Effector memory CD8-positive, alpha-beta T cell (primary cell): ENCODE measurements at places on chromosomes 6 and 20.

DNA sequence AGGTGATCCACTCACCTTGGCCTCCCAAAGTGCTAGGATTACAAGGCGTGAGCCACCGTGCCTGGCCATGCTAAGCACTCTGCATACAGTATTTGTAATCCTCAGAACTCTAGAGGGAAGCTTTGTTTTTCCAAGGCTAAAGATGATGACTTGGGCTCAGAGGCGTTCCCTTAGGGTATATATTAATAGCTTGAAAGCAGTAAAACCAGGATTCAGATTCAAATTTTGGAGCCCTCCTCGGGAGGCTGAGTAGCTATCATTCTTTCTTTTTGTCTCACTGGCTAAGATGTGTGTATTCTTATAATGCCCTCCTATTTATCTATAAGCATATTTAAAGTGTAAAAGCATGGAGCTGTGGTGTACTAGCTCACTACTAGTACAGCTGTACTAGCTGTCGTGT lies 68.5 kb downstream of the PRPH2 start:
- H3K4me1 ChIP-seq, result peaks cover 3% of the 10 kb centered on the region
- no peaks in the 10 kb centered on the region for H3K27me3 ChIP-seq
- no peak overlapping the region for H3K27ac ChIP-seq
- no peak overlapping the region for H3K4me3 ChIP-seq

DNA sequence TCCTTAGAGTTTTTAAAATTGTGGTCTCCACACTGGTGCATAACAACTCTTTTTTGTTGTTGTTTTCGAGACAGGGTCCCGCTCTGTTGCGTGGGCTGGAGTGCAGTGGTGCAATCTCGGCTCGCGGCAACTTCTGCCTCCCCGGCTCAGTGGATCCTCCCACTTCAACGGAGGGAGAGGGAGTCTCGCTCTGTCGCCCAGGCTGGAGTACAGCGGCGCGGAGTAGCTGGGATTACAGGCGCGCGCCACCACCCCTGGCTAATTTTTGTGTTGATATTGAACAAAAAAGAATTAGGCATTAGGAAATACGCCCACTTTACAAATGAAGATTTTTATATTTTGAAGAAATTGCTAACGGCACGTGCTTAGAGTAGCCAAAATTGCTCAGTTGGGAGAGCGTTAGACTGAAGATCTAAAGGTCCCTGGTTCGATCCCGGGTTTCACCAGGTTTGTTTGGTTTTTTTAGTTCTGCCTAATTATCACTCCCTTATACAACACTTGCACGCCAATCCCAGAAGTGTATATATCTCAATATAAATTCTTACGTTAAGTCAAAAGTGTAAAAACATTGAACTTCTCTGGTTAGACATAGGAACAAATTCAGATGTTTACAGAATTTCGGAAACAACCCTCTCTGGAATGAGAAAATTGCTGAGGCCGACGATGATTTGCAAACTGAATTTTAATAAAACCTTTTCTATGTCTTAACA lies 159.6 kb downstream of the TRIM27 start:
- no peak overlapping the region for H3K27ac ChIP-seq
- no peak overlapping the region for H3K4me3 ChIP-seq
- H3K36me3 ChIP-seq, result no peaks in the 10 kb centered on the region
- H3K4me1 ChIP-seq, result peaks cover 4% of the 10 kb centered on the region
- peaks cover 87% of the 10 kb centered on the region for H3K27me3 ChIP-seq

- no peak for DNase-seq
- H3K36me3 ChIP-seq, result no peaks in the 10 kb centered on the region
- H3K4me1 ChIP-seq, result peaks cover 21% of the 10 kb centered on the region
- H3K27ac ChIP-seq, result no peak overlapping the region
- no peaks in the 10 kb centered on the region for H3K27me3 ChIP-seq
Measured at GRCh38 chr6:149052350-149053106, 265.0 kb upstream of the TAB2 start.

- H3K36me3 ChIP-seq, result no peaks in the 10 kb centered on the region
- peaks cover 31% of the 10 kb centered on the region for H3K27me3 ChIP-seq
- H3K4me1 ChIP-seq, result peaks cover 3% of the 10 kb centered on the region
- peak; percentile 63 for DNase-seq
Measured at GRCh38 chr20:45290677-45291355, 15.8 kb upstream of the RBPJL start.

DNA sequence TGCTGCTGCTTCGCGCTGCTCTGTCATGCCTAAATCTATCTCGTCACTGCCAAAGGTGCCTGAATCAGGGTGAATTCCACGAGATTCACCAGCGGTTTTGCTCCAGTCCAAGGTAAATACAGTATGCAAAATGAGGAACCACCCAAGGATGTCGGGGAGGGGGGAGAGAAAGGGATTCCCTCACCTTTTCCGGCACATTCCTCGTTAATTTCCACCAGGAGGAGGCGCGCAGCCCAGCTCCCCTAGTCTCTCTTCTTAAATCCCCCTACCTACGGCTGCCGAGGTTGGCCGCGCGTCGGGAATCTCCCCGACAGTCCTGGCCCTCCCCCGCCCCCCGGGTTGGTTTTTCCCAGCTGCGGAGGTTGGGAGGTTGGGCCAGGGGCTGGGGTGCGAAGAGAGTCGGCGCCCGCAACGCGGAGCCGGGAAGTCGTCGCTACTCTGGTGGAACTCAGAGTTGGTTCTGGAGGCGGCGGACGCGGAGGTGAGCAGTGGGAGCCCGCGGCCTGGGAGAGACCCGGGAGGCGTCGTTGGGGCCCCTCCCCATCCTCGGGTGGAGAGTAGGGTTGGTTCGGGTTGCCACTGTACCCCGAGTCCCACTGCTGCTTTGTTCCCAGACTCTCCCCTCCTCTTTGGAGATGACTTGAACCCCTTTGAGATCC lies at the start of gene TPBG:
TPBG (plus strand) TSS at position 390 of the 659 bp plus-strand sequence. CDS start 1,145 bp downstream, outside the sequence.
- H3K36me3 ChIP-seq, result no peaks in the 10 kb centered on the region
- peaks cover 57% of the 10 kb centered on the region for H3K27me3 ChIP-seq
- no peak for DNase-seq
- H3K27ac ChIP-seq, result peak within 1 kb of the TSS; percentile 74

- DNase-seq, result no peak
- H3K27me3 ChIP-seq, result no peaks in the 10 kb centered on the region
- H3K27ac ChIP-seq, result peak overlapping the region; percentile 6
- H3K4me3 ChIP-seq, result no peak overlapping the region
- peaks cover 2% of the 10 kb centered on the region for H3K4me1 ChIP-seq
Measured at GRCh38 chr20:48983423-48984400, 62.2 kb downstream of the ARFGEF2 start.

- H3K4me1 ChIP-seq, result peaks cover 2% of the 10 kb centered on the region
- no peak overlapping the region for H3K4me3 ChIP-seq
- peaks cover 28% of the 10 kb centered on the region for H3K27me3 ChIP-seq
- no peak for DNase-seq
- no peak overlapping the region for H3K27ac ChIP-seq
- no peaks in the 10 kb centered on the region for H3K36me3 ChIP-seq
Measured at GRCh38 chr6:112153926-112154607, 66.7 kb downstream of the FAM229B start.

DNA sequence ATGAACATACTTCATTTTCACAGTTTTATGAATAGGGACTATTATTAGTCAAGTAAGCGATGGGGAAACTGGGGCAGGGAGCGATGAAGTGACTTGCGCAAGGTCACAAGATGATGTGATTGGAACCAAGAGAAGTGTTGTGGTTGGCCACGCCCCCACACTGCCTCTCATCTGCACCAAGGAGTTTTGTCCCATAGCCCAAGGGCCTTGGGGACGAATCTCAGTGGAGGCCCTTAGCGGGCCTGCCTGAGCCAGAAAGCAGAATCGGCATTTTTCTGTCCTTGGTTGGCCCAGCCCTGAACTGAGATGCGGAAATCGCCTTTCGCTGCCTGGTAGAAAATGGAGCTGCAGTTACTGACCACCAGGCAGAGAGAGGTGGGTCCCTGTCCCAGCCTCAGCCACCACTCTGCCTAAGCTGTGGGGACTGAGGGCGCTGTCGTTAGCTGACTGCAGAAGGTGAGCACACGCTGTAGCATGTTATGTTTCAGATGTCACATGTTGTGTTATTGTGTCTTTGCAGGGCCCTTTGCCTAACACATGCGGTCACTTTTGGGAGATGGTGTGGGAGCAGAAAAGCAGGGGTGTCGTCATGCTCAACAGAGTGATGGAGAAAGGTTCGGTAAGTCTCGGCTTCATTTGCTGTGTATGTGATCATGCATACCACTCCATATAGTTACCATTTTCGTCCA lies 57.8 kb downstream of the PTPN1 start:
- no peak for DNase-seq
- H3K36me3 ChIP-seq, result peaks cover 70% of the 10 kb centered on the region
- no peak overlapping the region for H3K4me3 ChIP-seq
- no peaks in the 10 kb centered on the region for H3K27me3 ChIP-seq
- H3K4me1 ChIP-seq, result peaks cover 52% of the 10 kb centered on the region

DNA sequence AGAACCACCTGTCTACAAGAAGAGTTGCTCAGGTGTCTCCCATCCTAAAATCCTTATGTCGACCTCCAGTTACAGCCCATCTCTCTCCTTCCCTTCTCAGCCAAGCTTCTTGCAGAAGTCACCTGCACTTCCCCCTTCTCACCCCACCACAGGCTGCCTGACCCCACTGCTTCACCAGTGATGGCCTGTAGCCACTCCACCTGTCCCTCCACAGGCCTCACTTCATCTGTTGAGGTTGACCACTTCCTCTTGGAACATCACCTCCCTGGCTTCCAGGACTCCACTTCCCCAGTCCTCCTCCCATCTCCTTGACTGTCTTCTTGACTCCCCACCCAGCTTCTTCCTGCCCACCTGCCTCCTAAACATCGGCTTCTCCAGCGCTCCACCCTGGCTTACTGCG lies 25.4 kb downstream of the MRPL14 start:
- peaks cover 27% of the 10 kb centered on the region for H3K4me1 ChIP-seq
- peak overlapping the region; percentile 52 for H3K27ac ChIP-seq
- H3K36me3 ChIP-seq, result peaks cover 15% of the 10 kb centered on the region
- H3K27me3 ChIP-seq, result no peaks in the 10 kb centered on the region
- no peak for DNase-seq

DNA sequence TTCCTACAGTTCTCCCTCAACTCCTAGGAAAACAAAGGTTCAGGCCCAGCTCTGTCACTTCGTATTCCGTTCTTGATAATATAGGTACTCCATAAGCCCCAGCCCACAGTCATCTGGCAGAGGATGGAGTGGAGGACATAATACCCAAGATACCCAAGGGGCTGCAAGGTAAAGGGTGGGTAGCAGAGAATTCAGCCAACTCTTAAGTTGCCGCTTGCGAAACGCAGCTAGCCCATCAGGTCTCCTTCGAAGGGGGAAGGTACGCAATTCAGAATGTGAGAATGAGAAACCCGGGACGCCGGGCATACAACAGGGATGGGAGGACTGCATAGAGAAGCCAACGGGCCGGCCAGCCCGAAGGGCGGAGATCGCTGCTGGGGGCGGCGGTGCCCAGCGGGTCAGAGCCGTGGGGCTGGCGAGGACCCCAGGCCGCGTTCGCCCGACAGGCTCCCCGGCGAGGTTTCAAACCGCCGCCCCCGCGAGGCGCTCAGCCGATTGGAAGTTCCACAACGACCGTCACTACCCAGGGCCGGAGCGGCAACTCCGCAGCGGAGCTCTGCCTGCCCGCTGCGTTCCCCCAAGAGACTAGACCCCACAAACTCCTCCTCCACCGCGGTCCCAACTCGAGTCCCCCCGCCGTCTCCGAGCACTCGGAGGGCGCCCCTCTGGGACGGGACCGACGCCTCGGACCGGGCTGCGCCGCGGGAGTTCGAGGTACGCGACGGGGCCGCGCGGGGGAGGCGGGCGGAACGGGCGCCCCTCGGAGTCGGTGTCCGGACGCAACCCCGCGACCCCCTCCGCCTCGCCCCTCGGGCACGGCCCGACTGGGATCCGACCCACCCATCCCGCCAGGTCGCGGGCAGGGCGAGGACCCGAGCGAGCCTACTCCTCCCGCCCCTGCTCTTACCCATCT lies 911 bp downstream of the CDK19 start:
- no peaks in the 10 kb centered on the region for H3K27me3 ChIP-seq
- peak overlapping the region; percentile 94 for H3K4me3 ChIP-seq

DNA sequence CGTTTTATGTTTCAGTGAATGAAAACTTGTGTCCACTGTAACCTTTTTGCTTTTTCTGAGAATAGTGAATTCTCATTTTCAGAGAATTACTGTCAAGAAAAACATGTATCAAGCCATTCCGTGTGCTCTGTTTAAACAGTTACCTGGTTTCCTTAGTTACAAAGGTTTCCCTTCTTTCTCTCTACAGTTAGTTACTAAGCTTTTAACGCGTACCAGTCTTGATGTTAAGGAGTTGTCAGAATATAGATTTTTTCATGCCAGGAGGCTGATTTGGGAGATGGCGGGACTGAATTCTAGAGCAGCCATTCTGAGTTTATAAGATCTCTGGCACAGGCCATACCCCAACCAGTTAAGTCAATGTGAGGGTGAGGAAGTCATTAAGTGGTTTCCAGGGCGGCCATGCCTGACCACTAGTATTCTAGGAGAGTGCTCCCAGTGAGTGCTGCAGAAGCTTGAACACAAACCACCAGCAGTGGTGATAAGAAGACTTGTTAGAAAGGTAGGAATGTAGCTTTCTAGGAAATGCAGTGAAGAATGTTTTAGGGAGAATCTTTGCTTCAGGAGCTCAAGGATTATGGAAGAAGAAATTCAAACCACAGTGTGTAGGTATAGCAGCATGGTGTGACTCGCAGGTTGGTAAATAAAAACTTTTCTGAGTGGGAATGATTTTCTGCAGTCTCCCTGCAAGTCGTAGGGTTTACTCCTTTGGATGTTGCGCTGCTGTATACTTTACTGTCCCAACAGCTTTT lies 112.9 kb downstream of the JARID2 start:
- H3K27ac ChIP-seq, result no peak overlapping the region
- peaks cover 8% of the 10 kb centered on the region for H3K36me3 ChIP-seq
- no peak overlapping the region for H3K4me3 ChIP-seq

- H3K27me3 ChIP-seq, result peaks cover 65% of the 10 kb centered on the region
- peak overlapping the region; percentile 31 for H3K4me3 ChIP-seq
- no peaks in the 10 kb centered on the region for H3K36me3 ChIP-seq
- no peak overlapping the region for H3K27ac ChIP-seq
Measured at GRCh38 chr20:62523473-62524203, 47.8 kb upstream of the GATA5 start.

GRCh38 chr6:96787846-96788580 lies 49.3 kb downstream of the GPR63 start:
- H3K36me3 ChIP-seq, result no peaks in the 10 kb centered on the region
- no peak overlapping the region for H3K4me3 ChIP-seq
- no peaks in the 10 kb centered on the region for H3K4me1 ChIP-seq

DNA sequence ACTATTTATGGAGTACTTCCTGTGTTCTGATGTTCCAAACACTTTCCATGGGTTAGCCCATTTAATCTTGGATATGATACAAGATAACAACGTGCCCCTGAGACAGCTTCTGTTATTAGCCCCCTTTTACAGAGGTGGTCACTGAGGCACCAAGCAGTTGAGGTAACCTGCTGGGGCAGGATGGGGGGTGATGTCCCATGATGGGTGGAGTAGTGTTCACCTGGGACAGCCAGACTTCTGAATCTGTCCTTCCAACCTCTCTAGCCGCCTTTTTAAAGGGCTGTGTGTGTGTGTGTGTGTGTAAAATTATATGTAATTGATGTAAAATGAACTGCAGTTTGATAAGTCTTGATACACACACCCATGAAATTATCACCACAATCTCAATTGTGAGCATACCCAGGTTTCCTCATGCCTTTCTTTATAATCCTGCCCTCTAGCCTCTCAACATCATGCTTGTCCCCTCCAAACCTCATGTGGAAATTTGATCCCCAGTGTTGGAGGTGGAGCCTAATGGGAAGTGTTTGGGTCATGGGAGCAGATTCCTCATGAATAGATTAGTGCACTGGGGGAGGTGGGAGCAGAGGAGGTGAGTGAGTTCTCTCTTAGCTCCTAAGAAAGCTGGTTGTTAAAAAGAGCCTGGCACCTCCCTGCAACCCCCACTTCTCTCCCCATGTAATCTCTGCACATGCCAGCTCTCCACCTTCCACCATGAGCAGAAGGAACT lies 39.2 kb downstream of the PLAGL2 start:
- peak overlapping the region; percentile 15 for H3K27ac ChIP-seq
- no peak for DNase-seq
- H3K27me3 ChIP-seq, result no peaks in the 10 kb centered on the region
- H3K4me3 ChIP-seq, result no peak overlapping the region
- no peaks in the 10 kb centered on the region for H3K4me1 ChIP-seq
- peaks cover 13% of the 10 kb centered on the region for H3K36me3 ChIP-seq
